Articular chondrocyte of knee joint (primary cell): ENCODE measurements at places on chromosomes 7 and 10. TPM values are rescaled to one million over a fixed set of nuclear protein-coding genes. Genes with fewer than 3 reads are reported as not detected.

Gene FMC1
- total RNA-seq = 5.7 and 6.4 TPM in 2 replicates

Gene AKR1C2
- total RNA-seq = 139 and 215 TPM in 2 replicates

Gene GLCCI1
- total RNA-seq = 17.3 and 25.2 TPM in 2 replicates

Gene PITX3
- 0.11 and 0.13 TPM in 2 replicates for total RNA-seq

Gene IKZF1
- not detected in 2 replicates for total RNA-seq

Gene GIMAP7
- total RNA-seq = 0.32 TPM in 1 of 2 replicates, not detected in the other

Gene GLI3
- 20.2 and 25.5 TPM in 2 replicates for total RNA-seq

Gene CRYGN
- 0.76 and 0.78 TPM in 2 replicates for total RNA-seq

Gene RP9
- 5.9 and 6.1 TPM in 2 replicates for total RNA-seq

Gene PNLIP
- not detected in 2 replicates for total RNA-seq

Gene UCN3
- not detected in 2 replicates for total RNA-seq

Gene GNAT3
- total RNA-seq = not detected in 2 replicates

Gene ELAPOR2
- 4.7 and 10.5 TPM in 2 replicates for total RNA-seq

Gene FBH1
- 72.2 and 81.1 TPM in 2 replicates for total RNA-seq

Gene COBL
- 0.11 and 0.13 TPM in 2 replicates for total RNA-seq

Gene LRRD1
- 0.43 and 0.65 TPM in 2 replicates for total RNA-seq
